ENCODE measurements at places on chromosomes 1 and 21. TPM values are rescaled to one million over a fixed set of nuclear protein-coding genes. Genes with fewer than 3 reads are reported as not detected.

SLC22A15 gene
- total RNA-seq = 1.4 TPM

NCAM2 gene
- 5.2 TPM for total RNA-seq

LY9 gene
- total RNA-seq = not detected

BNIPL gene
- 0.11 TPM for total RNA-seq

HLX gene
- total RNA-seq = 5.3 TPM

PLPP3 gene
- 26.7 TPM for total RNA-seq

TFF2 gene
- total RNA-seq = not detected

KCNE1 gene
- not detected for total RNA-seq

- DNase-seq = no peak
These were observed 8.4 kb downstream of the CDCP2 start for GRCh38 chr1:54144366-54144765.

- peak; percentile 31 for DNase-seq
These were observed 228.3 kb upstream of the ZP4 start for GRCh38 chr1:238119060-238119459.

DNA sequence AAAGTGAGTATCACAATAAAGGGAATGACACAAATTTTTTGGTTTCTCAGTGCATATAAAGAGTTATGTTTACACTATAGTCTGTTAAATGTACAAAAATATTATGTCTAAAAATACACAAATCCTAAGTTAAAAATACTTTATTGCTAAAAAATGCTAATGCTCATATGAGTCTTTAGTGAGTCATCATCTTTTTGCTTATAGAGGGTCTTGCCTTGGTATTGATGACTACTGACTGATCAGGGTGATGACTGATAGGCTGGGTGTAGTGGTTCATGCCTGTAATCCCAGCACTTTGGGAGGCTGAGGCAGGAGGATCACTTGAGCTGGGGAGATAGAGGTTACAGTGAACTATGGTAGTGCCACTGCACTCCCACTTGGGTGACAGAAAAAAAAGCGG, 12.9 kb upstream of the NUF2 start:
- DNase-seq = no peak

- no peak for DNase-seq
These were observed 10.3 kb downstream of the CPLANE2 start for GRCh38 chr1:16226490-16227179.

DNA sequence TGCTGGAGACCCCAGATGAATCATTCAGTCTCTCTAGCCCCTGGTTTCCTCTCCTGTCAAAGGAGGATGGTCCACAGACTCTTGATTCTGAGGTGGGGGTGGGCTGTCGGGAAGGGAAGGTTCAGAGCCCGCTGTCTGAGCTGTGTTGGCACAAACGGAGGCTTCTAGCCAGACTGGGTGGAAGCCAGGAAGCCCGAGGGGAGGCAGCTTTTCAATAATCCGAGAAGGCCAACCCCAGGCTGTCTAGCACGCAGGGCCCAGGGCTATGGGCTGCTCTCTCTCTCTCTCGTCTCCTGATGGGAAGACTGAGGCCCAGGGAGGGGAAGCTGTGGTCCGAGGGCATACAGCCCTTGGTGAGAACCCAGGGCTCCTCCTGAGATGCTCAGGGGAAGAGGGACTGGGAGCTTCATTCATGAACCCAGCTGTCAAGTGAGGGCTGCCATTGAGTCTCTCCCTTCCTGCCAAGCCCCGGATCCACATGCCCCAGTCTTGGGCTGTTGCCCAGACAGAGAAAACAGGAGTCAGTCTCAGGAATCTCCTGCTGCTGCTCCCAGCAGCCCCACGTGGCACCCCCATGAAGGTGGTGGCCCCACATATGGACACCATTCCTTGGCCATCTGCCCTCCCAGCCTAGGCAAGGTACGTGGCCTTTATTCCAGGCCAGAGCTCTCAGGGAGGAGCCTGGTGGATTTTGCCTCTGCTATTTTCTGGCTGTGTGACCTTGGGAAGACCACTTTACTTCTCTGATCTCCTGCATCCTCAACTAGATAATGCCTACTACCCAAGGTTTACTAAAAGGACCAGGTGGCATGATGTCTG, 44.4 kb downstream of the RAP1GAP start:
- peak; percentile 37 for DNase-seq

DNA sequence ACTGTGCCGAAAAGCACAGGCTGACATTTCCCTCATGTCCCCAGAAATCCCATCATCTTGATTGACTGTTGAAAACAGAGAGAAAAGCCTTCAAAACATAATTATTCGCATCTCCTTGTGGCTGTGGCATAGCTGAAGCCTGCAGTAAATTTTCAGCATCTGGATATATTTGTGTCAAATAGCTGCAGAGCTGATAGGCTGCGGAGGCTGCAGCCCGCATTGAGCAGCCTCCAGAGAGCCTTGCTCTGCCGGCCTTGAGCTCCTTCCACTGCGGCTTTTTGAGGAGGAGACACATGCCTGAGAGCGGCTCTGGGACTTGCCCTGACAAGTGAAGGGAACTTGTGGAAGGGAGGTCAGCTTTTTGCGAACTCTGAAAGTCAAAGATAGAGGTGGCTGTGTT, 144.7 kb downstream of the RYR2 start:
- DNase-seq = no peak

- no peak for DNase-seq
These were observed 13.4 kb downstream of the KCNE1 start for GRCh38 chr21:34498623-34499022.

GRCh38 chr21:34074283-34075090, 1.1 kb downstream of the MRPS6 start:
- no peak for DNase-seq

DNA sequence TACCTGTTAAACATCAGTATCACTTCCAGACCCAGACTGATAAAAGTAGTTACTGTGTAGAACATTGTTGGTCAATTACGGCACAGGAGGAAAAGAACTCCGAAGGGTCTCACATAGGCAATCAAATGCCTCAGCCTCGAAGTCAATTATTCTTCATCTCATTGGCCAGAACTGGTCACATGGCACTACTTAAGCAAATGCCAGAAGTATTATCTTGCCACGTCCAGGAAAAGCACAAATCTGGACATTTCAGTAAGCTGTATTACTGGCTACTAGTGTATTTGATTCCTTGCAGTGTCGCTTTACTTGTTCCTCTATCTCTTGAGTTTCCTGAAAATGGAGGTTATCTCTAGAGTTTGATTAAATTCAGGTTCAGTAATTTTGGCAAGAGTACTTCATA, 24.4 kb downstream of the DIO1 start:
- DNase-seq = no peak

GRCh38 chr1:239719642-239720258, 333.4 kb downstream of the CHRM3 start:
- peak; percentile 97 for DNase-seq

DNA sequence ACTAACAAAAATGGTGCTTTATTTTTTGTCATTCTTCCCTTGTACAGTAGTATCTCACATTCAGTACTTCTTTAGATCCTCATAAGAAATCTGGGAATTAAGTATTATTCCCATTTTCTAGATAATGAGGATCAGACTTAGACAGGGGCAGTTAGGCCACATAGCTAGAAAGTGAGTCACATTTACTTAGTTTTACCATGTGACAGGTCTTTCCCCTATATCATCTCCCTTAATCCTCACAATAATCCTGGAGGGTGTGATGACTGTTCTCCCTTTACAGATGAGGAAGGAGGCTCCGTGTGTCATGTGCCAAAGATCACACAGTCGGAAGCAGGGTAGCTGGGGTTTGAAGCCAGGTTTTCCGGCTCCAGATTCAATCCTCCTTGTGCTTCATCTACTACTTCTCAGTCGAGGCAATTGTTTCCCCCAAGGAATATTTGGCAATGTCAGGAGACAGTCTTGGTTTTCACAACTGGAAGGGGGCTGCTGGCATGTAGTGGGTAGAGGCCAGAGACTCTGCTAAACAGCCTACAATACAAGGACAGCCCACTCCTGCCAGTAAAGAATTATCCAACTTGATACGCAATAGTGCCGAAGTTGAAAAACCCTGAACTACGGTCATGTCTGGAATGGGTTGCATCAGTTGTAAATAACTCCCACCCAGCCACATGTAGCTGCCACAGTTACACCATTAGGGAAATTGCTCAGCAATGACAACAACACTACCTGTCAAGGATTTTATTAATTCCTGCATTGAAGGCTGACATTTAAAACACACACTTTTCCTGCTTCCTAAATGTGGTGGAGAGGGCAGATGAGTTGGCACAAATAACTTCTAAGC, 54.5 kb downstream of the C8B start:
- DNase-seq = no peak

DNA sequence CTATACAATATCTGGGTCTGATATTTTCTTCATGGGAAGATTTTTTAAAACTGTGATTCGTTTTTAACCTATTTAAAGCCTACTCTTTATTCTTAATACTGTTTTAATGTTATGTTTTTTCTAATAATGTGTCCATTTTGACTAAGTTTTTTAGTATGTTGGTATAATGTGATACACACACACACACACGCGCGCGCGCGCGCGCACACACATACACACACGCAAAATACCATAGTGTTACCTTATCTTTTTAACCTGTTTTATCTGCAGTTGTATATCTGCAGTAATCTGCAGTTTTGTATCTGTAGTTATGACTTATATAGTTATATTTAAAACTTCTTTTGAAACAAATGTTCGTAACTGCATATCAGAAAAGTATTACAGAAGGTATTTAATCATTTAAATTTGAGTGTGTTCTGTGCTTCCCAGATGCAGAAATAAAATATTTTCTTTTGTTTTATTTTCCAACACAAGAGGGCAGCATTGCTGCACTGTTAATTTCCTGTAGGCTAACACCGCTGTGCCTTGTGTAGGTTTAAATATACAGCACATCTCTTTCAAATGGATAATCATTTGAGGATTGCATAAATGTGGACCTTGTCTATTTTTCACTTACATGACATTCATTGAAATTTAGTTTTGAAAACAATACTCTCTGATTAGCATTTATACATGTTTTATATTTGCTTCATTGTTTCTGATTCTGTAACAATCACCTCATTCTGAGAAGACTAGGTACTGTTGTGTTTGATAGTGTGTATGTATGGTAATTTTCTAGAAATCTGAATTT, 166.1 kb downstream of the PDE4B start:
- peak; percentile 67 for DNase-seq

DNA sequence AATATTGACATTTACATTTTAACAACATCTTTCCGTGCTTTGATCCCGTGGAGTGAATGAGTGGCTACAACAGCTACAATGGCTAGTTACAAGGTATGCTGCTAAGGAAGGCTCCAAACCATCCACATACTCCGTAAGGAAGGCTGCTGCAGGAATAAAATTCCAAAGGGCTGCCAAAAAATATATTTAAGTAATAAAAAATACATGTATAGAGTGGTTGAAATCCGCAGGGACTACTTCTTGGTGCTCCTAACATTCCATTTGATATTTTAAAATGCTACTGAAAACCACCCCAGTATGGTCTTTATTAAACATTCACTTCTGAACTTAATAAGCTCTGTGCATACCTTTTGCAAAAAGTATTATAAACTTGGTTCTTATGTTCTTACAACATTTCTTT, 25.3 kb downstream of the TNFSF4 start:
- no peak for DNase-seq

- peak; percentile 90 for DNase-seq
These were observed 89.3 kb downstream of the HMCN1 start for GRCh38 chr1:185823467-185823866.

DNA sequence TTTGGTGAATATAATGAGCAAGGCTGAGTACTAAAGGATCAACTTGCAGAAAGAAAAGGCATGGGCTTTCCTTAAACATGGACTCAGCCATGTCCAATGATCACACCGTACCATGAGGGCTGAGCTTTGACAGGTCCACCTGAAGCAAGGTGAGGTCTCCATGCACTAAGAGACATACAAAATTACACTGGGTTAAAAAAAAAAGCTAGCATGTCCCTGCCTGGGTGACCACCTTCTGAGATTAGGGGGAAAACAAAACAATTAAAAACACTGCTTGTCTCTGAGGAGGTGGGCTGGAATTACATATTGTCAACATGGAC, 22.7 kb downstream of the DUSP10 start:
- no peak for DNase-seq

DNA sequence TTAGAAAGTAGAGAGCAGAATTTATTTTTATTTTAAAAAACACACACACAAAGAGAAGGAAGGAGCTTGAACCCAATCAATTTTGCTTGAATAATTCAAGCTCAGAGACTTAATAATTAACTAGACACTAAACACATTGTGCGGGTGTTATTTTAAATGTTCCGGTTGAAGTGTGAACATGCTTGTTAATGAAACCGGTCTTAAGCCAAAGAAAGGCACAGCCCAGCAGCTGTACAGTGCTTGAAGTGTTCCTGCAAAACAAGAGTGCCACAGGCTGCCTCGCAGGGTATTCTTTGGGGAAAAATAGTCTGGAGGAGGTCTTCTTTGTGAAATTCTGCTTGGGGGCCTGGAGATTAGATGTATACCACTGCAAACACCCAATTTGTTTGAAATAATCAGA, 2.2 kb upstream of the CDC42BPA start:
- no peak for DNase-seq

GRCh38 chr1:155318082-155318481, 2.6 kb upstream of the RUSC1 start:
- no peak for DNase-seq

DNA sequence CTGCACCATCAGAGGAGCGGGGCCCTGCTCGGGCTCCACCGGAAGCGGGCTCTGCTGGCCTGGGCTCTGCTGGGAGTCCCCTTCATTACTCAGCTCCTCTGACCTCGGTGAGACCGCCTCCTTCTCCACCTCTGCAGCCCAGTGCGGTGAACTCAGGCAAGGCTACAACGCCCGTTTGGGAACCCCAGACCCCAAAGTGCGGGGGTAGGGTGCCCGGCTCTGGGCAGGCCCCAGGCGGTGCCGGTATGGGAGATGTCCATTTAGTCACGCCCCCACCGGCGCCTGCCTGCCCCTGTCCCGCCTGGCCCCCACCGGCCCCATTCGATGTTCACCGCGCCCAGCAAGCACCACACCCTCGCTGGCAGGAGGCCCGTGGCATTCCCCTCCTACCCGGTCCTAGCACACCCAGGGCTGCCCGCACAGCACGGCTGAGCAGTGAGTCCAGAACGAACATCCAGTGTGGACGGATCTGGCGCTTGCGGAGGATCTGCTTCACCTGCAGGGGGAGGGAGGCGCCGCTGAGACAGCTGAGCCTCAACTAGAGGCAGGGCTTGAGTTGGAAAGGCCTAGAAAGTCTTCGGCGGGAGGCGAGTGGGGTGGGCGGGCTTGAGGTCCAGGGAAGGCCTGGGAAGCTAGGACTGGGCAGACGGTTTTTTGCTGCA, 10.0 kb downstream of the MAP3K6 start:
- DNase-seq = no peak

DNA sequence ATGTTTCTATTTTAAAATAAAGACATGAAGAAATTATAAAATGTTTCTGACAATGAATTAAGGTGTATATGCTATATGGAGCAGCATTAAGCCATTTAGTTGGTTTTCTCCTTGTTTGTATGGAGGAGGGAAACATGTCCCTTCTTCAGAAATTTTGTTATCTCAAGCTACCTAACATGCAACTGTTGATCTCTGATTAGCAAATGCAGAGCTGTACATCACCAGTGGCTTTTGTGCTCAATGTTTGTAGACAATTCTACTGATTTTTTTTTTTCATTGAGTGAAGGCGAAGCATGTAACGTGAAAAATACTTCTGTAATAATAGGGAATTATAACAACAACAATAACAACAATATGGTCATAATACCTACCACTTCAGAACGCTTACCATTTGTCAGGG, 463.7 kb downstream of the PLPP3 start:
- no peak for DNase-seq

All from SK-MEL-5 (cell line).